Esophagus squamous epithelium (tissue), 5 donors: ENCODE measurements at places on chromosomes 6 and 20.

GRCh38 chr20:57361517-57361916, 10.5 kb downstream of the RAE1 start:
- H3K4me1 ChIP-seq = no peaks in the 10 kb centered on the region
- H3K36me3 ChIP-seq = no peaks in the 10 kb centered on the region
- no peak for DNase-seq
- H3K27me3 ChIP-seq = no peaks in the 10 kb centered on the region
- H3K27ac ChIP-seq = no peak overlapping the region

DNA sequence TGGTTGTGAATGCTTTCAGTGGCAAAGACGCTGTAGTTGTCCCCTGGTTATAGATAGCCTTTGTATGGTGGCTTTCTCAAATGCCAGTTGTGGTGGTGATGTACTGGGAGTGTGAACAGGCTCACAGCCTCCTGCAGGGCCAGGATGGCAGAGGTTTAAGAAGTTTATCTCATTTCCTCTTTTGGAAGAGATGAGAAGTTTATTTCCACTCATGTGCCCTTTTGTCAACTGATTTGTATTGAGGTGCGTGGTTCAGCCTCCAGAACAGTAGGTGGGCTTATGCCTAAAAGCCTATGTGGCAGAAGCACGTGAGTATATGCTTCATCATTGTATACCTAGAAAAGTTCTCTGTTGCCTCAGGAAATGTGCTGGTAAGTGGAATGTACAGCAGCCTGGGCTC, 13.7 kb upstream of the ZFP57 start:
- no peak for DNase-seq
- H3K36me3 ChIP-seq = no peaks in the 10 kb centered on the region
- H3K27ac ChIP-seq = no peak overlapping the region
- no peak overlapping the region for H3K4me3 ChIP-seq

DNA sequence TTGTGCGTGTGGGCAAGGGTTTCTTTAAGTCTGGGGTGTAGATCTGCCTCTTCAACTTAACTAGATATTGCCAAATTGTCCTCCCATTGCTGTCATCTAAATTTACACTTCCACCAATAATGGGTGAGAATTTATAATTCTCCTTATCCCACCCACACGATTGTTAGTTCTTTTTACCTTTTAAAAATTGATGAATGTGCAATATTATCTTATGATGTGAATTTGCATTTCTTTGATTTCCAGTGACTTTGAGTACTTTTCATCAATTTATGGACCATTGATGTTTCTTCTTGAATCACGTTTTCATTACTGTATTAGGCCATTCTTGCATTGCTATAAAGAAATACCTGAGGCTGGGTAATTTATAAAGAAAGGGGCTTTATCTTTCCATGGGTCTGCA, 17.2 kb upstream of the TPD52L1 start:
- no peaks in the 10 kb centered on the region for H3K27me3 ChIP-seq
- DNase-seq = no peak
- H3K27ac ChIP-seq = no peak overlapping the region

DNA sequence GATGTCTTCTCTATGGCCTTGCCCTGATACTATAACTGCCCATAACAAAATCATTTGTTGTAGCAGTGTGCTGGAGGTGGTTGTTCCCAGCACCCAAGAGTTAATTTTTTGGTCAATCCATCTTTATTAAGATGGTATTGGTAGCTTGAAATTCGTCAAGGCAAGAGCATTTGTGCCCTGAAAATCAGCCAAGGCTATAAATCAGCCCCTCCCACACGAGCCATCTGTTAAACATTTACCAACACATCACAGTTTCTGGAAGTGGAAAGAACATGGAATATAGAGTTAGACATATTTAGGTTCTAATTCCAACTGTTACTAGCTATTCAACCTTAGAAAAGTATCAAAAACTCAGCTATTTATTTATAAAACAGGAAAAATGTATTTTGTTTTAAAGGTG, 888.4 kb upstream of the GJE1 start:
- no peak for DNase-seq
- H3K27ac ChIP-seq = no peak overlapping the region
- no peaks in the 10 kb centered on the region for H3K27me3 ChIP-seq
- no peaks in the 10 kb centered on the region for H3K4me1 ChIP-seq
- H3K36me3 ChIP-seq = no peaks in the 10 kb centered on the region

DNA sequence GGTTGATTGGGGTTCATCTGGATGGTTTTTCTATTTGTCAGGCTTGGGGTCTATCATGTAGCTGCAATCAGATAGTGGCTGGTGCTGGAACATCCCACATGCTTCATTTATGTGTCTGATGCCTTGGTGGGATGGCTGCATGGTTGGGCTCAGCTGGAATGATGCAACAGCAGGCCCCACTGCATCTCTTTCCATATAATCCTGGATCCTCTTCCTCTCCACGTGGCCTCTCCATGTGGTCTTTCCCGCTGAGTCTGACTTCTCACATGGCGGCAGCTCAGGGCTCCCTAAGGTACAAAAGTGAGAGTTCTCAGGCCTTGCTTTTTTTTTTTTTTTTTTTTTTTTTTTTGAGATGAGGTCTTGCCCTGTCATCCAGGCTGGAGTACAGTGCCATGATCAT, 65.0 kb upstream of the SUPT3H start:
- no peak overlapping the region for H3K27ac ChIP-seq
- H3K27me3 ChIP-seq = no peaks in the 10 kb centered on the region
- H3K4me1 ChIP-seq = peaks cover 23% of the 10 kb centered on the region
- DNase-seq = no peak
- no peak overlapping the region for H3K4me3 ChIP-seq
- H3K36me3 ChIP-seq = no peaks in the 10 kb centered on the region

DNA sequence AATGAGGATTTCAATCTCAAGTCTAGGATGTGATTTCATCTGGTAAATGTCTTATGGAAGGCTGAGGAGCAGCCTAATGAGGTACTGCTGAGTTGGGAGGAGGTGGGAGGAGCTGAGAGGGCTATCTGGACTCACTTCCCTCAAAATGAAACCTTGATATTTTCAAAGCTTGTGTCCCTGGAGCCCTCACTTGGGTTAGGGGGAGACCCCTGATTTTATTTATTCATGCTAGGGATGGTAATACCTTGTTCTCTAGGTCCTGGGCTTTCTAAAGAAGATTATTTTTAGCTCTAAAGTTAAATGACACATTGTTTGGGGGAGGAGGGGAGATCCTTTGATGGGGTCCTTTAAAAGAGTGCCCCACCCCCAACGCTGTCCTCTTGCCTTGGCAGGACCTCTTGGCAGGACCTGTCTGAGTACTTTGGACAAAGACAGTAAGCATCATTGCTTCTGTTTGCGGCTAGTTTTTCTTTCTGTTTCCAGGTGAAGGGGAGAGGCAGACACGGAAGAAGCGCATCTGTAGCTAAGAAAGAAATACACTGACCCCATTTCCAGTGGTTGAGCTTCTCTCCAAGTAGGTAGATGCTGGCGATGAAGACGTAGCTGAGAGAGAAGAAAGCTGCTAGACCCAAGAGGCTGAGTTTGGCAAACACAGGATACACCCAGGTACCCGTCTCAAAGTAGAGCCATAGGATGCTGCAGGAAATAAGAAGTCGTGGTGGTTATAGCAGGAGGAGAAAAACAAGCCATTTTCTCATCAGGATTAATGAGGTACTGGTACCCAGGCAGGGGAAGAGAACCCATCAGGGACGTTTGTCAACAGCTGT, 55.6 kb downstream of the ADTRP start:
- no peak overlapping the region for H3K27ac ChIP-seq
- H3K4me1 ChIP-seq = no peaks in the 10 kb centered on the region
- no peaks in the 10 kb centered on the region for H3K36me3 ChIP-seq
- DNase-seq = no peak
- H3K4me3 ChIP-seq = no peak overlapping the region

DNA sequence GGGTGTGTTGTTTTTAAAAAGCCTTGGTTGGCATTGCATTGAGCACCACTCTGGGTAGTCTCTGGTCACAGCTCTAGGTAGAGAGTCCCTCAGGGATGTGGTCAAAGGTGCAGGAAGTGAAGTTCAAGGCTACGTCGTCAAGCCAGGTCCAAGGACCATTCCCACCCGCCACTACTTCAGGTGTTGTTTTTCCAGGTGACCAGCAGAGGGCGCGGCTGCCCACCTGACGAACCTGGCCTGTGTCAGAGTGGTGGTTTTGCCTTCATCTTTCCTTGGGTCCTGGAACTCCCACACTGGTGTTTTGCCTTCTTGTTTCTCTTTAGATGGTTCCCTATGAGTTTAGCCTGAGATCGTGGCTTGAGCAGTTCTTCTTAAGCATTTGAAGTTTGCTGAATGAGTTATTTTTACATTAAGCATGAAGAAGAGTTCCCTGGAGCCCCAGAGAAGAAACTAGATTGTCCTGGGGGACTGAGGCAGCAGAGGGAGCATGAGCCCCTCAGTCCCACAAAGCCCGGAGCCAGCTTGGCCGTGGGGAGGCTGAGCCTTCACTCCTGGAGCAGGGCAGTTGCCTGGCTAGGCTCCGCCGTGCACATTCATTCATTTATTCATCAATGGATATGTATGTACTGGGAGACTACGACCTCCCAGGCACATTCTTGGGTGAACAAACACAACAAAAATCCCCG, 5.6 kb upstream of the PHACTR3 start:
- H3K4me1 ChIP-seq = no peaks in the 10 kb centered on the region
- no peak overlapping the region for H3K27ac ChIP-seq
- DNase-seq = no peak
- H3K4me3 ChIP-seq = no peak overlapping the region

DNA sequence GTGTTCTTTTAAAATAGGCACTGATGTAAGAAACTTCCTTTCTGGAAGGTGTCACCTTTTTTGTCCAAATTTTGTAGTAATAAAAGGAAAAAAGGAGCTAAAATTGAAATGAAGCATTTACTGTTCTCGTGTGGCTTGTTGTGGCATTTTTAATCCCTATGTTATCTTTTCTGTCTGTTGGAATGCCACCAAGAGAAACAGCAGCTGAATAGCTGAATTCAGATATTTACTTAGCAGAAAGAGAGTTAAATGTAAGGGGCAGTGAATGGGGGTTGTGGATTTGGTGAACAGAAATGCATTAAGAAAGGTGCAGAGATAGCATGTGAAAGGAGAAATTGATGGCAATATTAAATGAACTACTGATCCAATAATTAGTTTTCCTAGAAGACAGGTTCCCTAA, 573.6 kb upstream of the EPHA7 start:
- no peak overlapping the region for H3K4me3 ChIP-seq
- DNase-seq = no peak
- H3K27me3 ChIP-seq = no peaks in the 10 kb centered on the region
- no peaks in the 10 kb centered on the region for H3K36me3 ChIP-seq
- H3K4me1 ChIP-seq = no peaks in the 10 kb centered on the region
- H3K27ac ChIP-seq = no peak overlapping the region

DNA sequence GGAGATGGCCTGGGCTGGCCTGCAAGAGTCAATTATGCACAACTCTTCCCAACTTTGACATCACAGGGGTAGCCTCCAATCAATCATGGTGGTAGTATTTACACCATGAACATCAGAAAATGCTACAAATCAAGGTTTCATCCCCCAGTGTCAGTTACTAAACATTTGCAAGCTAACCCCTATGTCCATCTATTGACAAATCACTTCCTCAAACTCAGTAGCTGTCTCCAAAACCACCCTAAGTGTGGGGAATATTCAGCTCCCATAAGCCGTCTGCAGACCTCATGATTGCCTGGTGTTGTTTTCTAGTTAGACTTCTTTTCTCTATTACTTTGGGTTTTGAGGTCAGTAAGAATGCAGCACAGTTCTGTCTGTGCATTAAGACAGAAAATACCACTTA, 200.8 kb upstream of the RIN2 start:
- no peaks in the 10 kb centered on the region for H3K4me1 ChIP-seq
- H3K27me3 ChIP-seq = no peaks in the 10 kb centered on the region
- no peak overlapping the region for H3K27ac ChIP-seq

- no peak for DNase-seq
- H3K27ac ChIP-seq = no peak overlapping the region
Measured at GRCh38 chr20:9093218-9093957, 24.5 kb downstream of the PLCB4 start.

DNA sequence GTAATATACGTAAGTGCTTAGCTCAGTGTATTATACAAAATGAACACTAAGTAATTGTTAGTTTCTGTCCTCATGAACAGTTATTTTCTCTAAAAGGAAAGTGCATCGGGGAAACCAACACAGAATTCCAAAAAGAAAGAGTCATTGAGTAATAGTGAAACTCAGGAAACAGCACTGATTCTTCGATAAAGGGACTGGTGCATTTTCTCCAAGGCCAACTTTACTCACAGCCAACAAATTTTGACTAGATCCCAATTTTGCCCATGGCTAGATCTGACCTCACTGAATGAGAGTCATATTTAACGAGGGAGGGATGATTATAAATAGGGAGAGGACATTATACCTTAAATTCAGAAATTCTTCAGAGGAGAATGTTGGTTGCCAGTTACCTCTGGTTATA, 390.9 kb upstream of the NRSN1 start:
- no peak overlapping the region for H3K27ac ChIP-seq
- H3K27me3 ChIP-seq = no peaks in the 10 kb centered on the region
- H3K4me1 ChIP-seq = no peaks in the 10 kb centered on the region

GRCh38 chr6:52390361-52390727, 28.4 kb downstream of the PAQR8 start:
- DNase-seq = no peak
- peak overlapping the region; percentile 62 for H3K27ac ChIP-seq
- H3K4me1 ChIP-seq = peaks cover 11% of the 10 kb centered on the region
- no peaks in the 10 kb centered on the region for H3K27me3 ChIP-seq
- H3K36me3 ChIP-seq = no peaks in the 10 kb centered on the region

DNA sequence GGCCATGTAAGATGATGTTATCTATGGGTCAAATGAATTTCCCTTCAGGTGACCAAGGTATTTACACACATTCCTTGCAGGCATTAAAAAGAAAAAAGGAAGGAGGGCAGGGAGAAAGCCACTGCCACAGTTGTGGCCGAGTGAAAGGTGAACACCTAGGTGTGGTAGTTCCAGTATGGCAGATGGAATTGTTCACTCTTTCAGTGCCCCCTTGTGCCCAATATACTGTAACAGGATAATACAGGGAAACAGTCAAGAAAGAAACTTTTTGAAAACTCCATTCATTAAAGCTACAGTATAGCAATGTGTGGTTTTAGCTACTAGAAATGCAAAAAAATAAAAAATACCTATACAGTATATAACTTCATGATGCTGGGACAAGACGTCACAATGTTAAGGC, 52.1 kb downstream of the BMP2 start:
- no peak for DNase-seq
- no peaks in the 10 kb centered on the region for H3K36me3 ChIP-seq
- no peaks in the 10 kb centered on the region for H3K27me3 ChIP-seq
- no peaks in the 10 kb centered on the region for H3K4me1 ChIP-seq
- no peak overlapping the region for H3K4me3 ChIP-seq
- no peak overlapping the region for H3K27ac ChIP-seq

- no peak for DNase-seq
- no peaks in the 10 kb centered on the region for H3K36me3 ChIP-seq
- H3K27ac ChIP-seq = no peak overlapping the region
- no peak overlapping the region for H3K4me3 ChIP-seq
Measured at GRCh38 chr6:154268486-154268885, 88.1 kb downstream of the IPCEF1 start.

- H3K4me1 ChIP-seq = no peaks in the 10 kb centered on the region
- H3K4me3 ChIP-seq = no peak overlapping the region
- DNase-seq = no peak
- no peak overlapping the region for H3K27ac ChIP-seq
- peaks cover 32% of the 10 kb centered on the region for H3K27me3 ChIP-seq
- H3K36me3 ChIP-seq = no peaks in the 10 kb centered on the region
Measured at GRCh38 chr20:58097943-58098342, 130.5 kb downstream of the ANKRD60 start.

- DNase-seq = no peak
- H3K4me1 ChIP-seq = peaks cover 11% of the 10 kb centered on the region
- H3K27me3 ChIP-seq = no peaks in the 10 kb centered on the region
- H3K27ac ChIP-seq = no peak overlapping the region
- H3K36me3 ChIP-seq = no peaks in the 10 kb centered on the region
Measured at GRCh38 chr6:109048176-109048575, 46.5 kb downstream of the SESN1 start.
